ENCODE measurements at places on chromosomes 6 and 20. TPM values are rescaled to one million over a fixed set of nuclear protein-coding genes. Genes with fewer than 3 reads are reported as not detected.
A peak's percentile ranks its signal among the peaks of the same experiment; 100 is the strongest.

The SLC22A1 gene
- 2.8 TPM for total RNA-seq

The PDCD2 gene
- total RNA-seq = 88.4 TPM

The CD109 gene
- total RNA-seq = 0.69 TPM

The C6orf58 gene
- total RNA-seq = not detected

GRCh38 chr6:56243518-56244070, 3.8 kb downstream of the COL21A1 start:
- no peaks in the 10 kb centered on the region for H3K4me1 ChIP-seq
- H3K27me3 ChIP-seq = peaks cover 3% of the 10 kb centered on the region

GRCh38 chr20:21172626-21173025, 46.7 kb downstream of the KIZ start:
- no peaks in the 10 kb centered on the region for H3K27me3 ChIP-seq
- no peak overlapping the region for H3K27ac ChIP-seq

DNA sequence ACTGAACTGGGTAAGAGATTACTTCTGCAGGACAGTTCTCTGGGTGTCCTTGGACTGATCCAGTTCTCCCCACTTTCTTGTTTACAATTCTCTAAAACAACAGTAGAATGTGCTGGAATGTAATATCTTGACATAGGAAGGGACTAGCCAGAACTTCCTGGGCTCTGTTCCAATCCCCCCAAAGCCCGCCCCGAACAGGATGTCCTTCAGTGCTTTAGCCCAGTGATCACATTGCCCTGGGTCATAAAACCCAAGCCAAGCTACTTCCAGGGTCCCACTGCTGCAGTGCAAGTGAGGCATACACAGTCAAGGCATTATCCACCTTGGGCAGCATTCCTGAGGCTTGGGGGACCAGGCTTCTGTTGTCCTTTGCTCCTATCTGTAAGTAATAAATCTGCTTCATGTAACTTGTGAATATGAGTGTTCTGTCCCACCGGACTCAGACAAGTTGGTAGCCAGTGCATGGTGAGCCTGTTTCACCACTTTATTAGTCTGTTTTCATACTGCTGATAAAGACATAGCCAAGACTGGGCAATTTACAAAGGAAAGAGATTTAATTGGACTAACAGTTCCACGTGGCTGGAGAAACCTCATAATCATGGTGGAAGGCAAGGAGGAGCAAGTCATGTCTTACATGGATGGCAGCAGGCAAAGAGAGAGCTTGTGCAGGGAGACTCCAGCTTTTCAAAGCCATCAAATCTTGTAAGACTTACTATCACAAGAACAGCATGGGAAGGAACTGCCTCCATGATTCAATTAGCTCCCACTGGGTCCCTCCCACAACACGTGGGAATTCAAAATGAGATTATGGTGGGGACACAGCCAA, 23.5 kb downstream of the FITM2 start:
- no peaks in the 10 kb centered on the region for H3K4me1 ChIP-seq
- no peak overlapping the region for H3K4me3 ChIP-seq
- no peak for DNase-seq
- peaks cover 3% of the 10 kb centered on the region for H3K36me3 ChIP-seq
- H3K27ac ChIP-seq = no peak overlapping the region

- H3K4me1 ChIP-seq = no peaks in the 10 kb centered on the region
- H3K27me3 ChIP-seq = peaks cover 1% of the 10 kb centered on the region
- no peak overlapping the region for H3K27ac ChIP-seq
- no peak overlapping the region for H3K4me3 ChIP-seq
- H3K36me3 ChIP-seq = no peaks in the 10 kb centered on the region
- no peak for DNase-seq
These were observed 98.0 kb downstream of the FNDC1 start for GRCh38 chr6:159267165-159267564.

- DNase-seq = no peak
- no peak overlapping the region for H3K4me3 ChIP-seq
- H3K27me3 ChIP-seq = peaks cover 21% of the 10 kb centered on the region
- no peaks in the 10 kb centered on the region for H3K36me3 ChIP-seq
These were observed 44.2 kb downstream of the KCNK5 start for GRCh38 chr6:39184906-39185580.

DNA sequence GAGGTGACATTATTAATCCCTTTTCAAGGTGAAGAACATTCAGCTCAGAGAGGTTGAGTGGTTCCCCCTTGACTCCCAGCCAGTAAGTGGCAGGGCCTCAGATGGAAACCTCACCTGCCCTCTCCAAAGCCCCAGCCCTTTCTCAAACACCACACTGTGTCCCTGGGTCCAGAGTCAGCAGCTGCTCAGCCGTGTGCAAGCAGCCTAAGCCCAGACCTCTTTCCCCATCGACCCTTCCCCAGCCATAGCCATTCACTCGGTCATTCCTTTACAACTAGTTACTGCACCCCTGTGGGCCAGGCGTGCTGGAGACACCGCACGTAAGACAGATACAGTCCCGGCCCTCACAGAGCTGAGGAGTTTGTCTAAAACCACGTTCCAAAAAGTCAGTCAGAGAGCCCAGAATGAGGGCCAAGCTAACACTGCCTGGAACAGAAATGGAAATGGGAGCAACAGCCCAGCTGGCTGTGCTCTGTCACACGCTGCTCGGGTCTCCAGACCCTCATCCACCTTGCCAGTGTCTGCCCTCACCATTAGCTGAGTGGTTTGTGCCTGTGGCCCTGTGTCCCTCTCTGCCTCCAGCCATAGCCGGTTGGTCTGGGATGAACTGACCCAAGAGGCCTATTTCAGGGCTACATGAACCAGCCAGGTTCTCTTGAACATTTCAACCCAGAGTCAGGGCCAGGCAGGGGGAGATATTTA, 29.6 kb downstream of the ZC3H12D start:
- peaks cover 86% of the 10 kb centered on the region for H3K36me3 ChIP-seq
- H3K4me3 ChIP-seq = no peak overlapping the region
- H3K27ac ChIP-seq = peak overlapping the region; percentile 56
- peaks cover 14% of the 10 kb centered on the region for H3K4me1 ChIP-seq

DNA sequence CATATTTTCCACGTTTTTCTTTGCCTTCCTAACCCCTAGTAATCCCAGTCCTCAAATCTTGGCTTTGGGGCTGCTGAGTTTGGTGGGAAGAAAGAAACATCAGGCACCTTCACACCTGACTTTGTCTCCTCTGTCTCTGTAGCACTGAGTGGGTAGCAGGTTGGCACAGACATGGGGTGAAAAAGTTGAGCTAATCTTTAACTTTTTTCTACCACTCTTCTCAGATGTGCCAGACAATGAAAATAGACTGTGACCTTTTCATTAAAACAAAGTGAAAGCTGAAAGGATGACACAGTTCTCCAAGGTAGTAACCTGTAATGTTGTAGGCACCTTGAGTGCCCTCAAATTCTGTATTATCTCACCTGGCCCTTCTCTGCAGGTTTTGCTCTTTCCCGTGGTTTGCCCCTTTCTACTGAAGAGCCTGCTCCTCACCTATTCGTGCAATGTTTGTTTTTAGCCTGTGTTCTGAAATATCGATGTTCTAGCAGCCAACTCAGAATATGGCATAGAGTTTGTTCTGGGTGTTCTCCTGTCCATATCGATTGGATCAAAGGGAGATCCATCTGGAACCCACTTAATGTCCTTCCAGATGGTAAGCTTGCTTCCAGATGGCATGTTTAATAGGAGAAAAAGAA, 57.8 kb upstream of the ATXN1 start:
- peaks cover 14% of the 10 kb centered on the region for H3K27me3 ChIP-seq
- DNase-seq = no peak
- no peaks in the 10 kb centered on the region for H3K36me3 ChIP-seq
- no peak overlapping the region for H3K27ac ChIP-seq
- no peaks in the 10 kb centered on the region for H3K4me1 ChIP-seq

- no peak overlapping the region for H3K4me3 ChIP-seq
- no peak overlapping the region for H3K27ac ChIP-seq
- peaks cover 9% of the 10 kb centered on the region for H3K4me1 ChIP-seq
- no peak for DNase-seq
These were observed 16.1 kb upstream of the STK38 start for GRCh38 chr6:36563237-36563927.

GRCh38 chr6:122788663-122789181, 336 bp upstream of the SMPDL3A start:
- peak overlapping the region; percentile 94 for H3K4me3 ChIP-seq
- no peak for DNase-seq
- H3K4me1 ChIP-seq = peaks cover 25% of the 10 kb centered on the region
- peaks cover 3% of the 10 kb centered on the region for H3K36me3 ChIP-seq

- peaks cover 18% of the 10 kb centered on the region for H3K27me3 ChIP-seq
- no peaks in the 10 kb centered on the region for H3K36me3 ChIP-seq
- no peak for DNase-seq
These were observed 206.6 kb upstream of the PREP start for GRCh38 chr6:105609375-105609991.

DNA sequence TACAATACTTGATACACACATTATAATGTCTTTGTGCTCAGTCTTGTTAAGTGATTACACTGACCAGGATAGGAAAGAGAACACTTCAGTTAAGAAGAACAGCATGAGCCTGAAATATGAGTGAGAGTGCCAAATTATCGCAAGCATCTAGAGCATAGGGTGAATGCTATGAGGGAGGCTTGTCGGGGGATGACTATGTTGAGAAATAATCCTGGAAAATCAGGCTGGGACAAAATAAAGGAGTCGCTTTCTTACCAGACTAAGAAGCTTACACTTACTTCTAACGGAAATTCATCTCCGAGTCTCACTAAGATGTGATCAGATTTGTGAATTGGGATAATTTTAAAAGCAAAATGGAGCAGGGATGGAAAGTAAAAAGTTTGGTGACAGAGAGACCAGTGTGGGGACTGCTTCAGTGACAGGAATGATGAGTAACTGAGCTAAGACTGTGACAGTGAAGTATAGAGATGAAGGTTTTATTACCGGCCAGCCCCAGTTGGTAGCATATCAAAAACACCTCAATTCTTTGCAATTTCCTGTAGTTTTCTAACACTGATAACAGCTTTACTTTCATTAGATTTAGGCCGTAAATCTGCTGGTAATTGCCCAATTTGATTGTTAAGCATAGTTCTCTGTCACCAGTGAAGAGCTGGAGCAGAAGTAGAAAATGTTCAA, 48.4 kb upstream of the DEFB112 start:
- H3K27me3 ChIP-seq = no peaks in the 10 kb centered on the region
- DNase-seq = no peak
- no peak overlapping the region for H3K27ac ChIP-seq
